ENCODE measurements at places on chromosomes 6 and 20. TPM values are rescaled to one million over a fixed set of nuclear protein-coding genes. Genes with fewer than 3 reads are reported as not detected.
A peak's percentile ranks its signal among the peaks of the same experiment; 100 is the strongest.

The ATP9A gene
- 81.2 TPM for total RNA-seq

The ZNF133 gene
- total RNA-seq, result 27.2 TPM

The SSTR4 gene
- total RNA-seq, result not detected

The TPD52L2 gene
- 85.0 TPM for total RNA-seq

The RHAG gene
- total RNA-seq, result not detected

The CCN5 gene
- total RNA-seq, result not detected

The SLC22A23 gene
- 17.1 TPM for total RNA-seq

The LCA5 gene
- 8.9 TPM for total RNA-seq

DNA sequence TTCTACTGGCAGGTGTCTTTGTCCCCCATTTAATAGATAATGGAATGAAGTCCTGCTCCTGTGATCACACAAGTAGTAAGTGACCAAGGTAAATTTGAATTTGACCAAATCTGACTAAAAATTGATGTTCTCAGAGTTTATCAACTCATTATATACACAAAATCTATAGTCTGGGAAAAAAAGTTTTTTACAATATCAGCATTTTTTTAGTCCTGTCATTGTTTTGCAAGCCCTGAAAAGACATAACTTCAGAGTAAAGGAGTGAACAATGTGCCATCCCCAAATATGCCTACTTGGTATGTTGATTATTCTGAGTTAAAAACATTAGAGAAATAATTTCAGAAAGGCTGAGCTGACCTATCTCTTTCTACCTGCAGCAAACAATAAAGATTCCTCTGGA, 114.2 kb downstream of the C6orf58 start:
- H3K27me3 ChIP-seq, result no peaks in the 10 kb centered on the region
- DNase-seq, result no peak
- no peaks in the 10 kb centered on the region for H3K36me3 ChIP-seq
- H3K4me1 ChIP-seq, result no peaks in the 10 kb centered on the region
- no peak overlapping the region for H3K4me3 ChIP-seq

DNA sequence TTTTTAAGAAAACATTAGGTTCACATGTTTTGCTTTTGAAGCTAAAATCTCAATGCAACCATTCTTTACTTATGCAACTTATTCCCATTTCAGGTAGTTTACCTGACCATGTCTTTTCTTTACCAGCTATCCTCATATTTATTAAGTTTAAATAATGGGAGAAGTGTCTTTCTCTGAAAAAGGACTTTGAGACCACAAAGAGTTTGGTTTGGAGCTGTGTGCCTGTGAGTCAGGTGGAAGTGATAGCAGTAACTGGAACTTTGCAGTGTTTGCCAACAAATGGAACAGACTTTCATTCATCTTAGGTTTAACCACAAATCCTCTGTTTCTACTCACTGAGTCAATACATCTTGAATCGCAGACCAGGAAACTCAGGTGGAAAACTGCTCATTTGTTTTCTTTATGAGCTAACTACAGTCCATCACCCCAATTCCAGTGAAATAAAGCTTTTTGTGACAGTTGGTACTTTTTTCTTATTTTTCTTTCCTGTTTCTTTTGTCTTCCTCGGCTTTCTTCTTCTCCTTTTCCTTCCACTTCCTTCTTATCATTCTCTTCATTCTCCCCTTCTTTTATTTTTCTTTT, 148.3 kb upstream of the RIN2 start:
- no peak overlapping the region for H3K4me3 ChIP-seq
- peaks cover 3% of the 10 kb centered on the region for H3K27me3 ChIP-seq
- H3K27ac ChIP-seq, result peak overlapping the region; percentile 77
- no peak for DNase-seq
- no peaks in the 10 kb centered on the region for H3K36me3 ChIP-seq

- H3K4me3 ChIP-seq, result no peak overlapping the region
- peaks cover 4% of the 10 kb centered on the region for H3K27me3 ChIP-seq
- H3K36me3 ChIP-seq, result no peaks in the 10 kb centered on the region
Observed at GRCh38 chr20:44253528-44253927, 6.4 kb downstream of the GDAP1L1 start.

DNA sequence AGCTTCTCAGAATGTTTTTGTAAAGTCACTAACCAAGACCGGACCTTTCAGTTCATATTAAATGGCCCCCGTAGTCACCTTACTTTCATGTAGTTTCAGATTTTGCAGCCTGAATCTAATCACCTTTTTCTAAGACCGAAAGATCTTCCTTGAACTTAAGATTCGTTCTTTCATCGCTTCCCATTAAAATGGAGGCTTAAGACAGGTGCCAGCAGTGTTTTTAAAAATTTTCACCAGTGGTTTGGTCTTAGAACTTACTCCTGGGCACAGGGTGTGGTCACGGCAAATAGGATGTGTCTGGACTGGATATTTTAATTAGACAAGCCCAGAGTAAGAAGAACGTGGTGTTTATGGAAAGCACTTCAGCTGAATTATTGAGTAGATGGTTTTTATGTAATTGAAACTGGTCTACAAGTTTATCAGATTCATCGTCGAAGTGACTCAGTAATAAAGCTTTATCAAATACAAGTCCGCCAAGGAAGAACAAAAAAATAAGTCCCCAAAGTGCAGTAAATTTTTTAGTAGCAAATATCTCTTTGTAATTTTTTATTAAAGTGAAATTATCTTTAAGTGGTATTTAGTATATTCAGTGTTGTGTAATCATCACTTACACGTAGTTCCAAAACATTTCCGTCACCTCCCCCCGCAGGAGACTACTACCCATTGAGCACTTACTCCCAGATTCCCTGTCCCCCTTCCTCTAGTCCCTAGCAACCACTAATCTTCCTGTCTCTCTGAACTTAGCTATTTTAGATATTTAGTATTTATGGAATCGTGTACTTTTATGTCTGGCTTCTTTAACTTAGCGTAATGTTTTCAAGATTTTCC, 868 bp downstream of the SRSF3 start:
- peak overlapping the region; percentile 100 for H3K27ac ChIP-seq
- no peaks in the 10 kb centered on the region for H3K27me3 ChIP-seq
- peaks cover 36% of the 10 kb centered on the region for H3K4me1 ChIP-seq
- H3K36me3 ChIP-seq, result peaks cover 49% of the 10 kb centered on the region
- no peak for DNase-seq

DNA sequence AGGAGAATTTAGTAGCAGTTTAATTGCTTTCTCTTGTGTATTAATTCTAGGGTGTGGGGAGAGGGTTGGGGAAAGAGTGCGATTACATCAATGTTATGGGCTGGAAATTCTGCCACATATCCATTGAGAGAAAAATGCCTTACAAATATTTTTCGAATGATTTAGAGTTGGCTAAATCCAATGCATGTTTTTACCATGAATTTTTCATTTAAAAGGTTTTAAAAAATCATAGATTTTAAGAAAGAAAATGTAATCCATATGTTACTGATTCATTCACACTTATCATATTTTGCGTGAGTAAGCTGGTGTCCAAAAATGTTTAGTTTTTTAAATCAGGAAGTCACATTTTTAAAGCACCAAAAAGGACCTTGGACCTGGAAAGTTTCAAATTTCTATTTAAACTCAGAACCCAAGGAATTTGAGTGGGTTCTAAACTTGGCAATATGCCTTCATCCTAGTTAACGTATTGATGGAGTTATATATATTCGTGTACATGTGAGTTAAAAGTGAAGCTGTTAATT, 627.4 kb upstream of the CITED2 start:
- DNase-seq, result no peak
- no peak overlapping the region for H3K27ac ChIP-seq
- no peak overlapping the region for H3K4me3 ChIP-seq
- H3K4me1 ChIP-seq, result peaks cover 6% of the 10 kb centered on the region
- H3K36me3 ChIP-seq, result no peaks in the 10 kb centered on the region
- H3K27me3 ChIP-seq, result no peaks in the 10 kb centered on the region

DNA sequence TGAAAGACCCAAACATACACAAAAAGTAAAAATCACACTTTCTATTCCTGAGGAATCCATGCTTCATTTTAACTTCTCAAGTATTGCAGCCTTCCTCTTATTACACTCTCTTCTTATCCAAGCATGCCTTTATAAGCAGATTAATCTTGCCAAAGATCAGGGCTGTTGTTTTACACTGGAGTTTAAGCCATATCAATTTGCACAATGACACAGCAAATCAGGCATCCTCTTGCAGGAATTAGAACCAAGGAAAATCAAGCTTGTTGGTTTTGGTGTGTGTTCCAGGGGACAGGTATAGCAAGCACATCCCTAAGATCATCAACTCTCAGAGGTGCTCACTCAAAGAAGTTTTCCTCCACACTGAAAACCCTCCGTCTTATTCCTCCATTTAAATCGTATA, 69.5 kb downstream of the CYP39A1 start:
- H3K36me3 ChIP-seq, result peaks cover 15% of the 10 kb centered on the region
- no peak overlapping the region for H3K27ac ChIP-seq
- peaks cover 24% of the 10 kb centered on the region for H3K4me1 ChIP-seq
- no peak for DNase-seq
- no peaks in the 10 kb centered on the region for H3K27me3 ChIP-seq
